ENCODE measurements at places on chromosomes 5 and 9. TPM values are rescaled to one million over a fixed set of nuclear protein-coding genes. Genes with fewer than 3 reads are reported as not detected.

GFI1B gene
- total RNA-seq, result not detected

CD72 gene
- total RNA-seq, result 2.0 TPM

PDLIM4 gene
- total RNA-seq, result 7.3 TPM

PCDHA1 gene
- total RNA-seq, result 0.04 TPM

GRCh38 chr9:92176068-92176799, 61.0 kb upstream of the SPTLC1 start:
- DNase-seq, result no peak
- no peaks in the 10 kb centered on the region for H3K36me3 ChIP-seq
- H3K27ac ChIP-seq, result no peak overlapping the region
- no peak overlapping the region for H3K4me3 ChIP-seq

DNA sequence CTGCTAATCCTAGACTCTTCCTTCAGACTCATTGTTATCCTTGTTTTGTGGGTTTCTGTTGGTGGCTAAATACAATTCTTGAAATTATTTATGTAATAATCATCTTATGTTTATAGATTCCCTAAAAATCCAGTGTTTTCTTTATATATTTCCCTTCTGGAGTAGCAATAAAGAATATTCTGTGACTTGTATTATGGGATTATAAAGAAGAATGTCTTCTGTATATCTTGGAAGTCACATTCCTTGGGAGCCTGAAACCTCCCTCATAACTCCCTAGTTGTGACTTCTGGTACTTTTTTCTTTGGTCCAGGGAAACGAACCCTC, 356.1 kb downstream of the TMEM167A start:
- H3K27me3 ChIP-seq, result no peaks in the 10 kb centered on the region
- no peaks in the 10 kb centered on the region for H3K36me3 ChIP-seq
- H3K4me3 ChIP-seq, result no peak overlapping the region
- DNase-seq, result no peak
- H3K27ac ChIP-seq, result no peak overlapping the region

DNA sequence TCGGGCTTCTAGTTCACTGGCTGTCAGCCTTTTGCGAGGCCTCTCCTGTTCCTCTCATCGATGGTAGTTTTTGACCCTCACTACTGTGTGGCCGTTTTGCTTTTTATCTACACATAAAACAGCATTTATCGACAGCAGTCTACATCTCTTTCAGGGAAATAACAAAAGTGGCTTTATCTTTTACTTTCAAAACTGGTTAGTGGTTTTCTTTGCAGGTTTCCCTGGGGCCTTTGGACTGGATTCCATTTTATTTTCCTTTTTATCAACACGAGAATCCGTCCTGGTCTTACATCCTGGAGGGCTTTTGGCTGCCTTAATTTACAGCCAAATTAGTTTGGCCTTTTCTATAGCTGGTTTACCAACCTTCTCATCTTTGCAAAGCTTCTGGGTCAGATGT, 793 bp upstream of the PKD2L2 start:
- no peak overlapping the region for H3K4me3 ChIP-seq
- no peaks in the 10 kb centered on the region for H3K4me1 ChIP-seq
- no peak overlapping the region for H3K27ac ChIP-seq
- H3K27me3 ChIP-seq, result no peaks in the 10 kb centered on the region
- no peak for DNase-seq

GRCh38 chr9:114953959-114954358, 23.6 kb upstream of the TNFSF8 start:
- no peaks in the 10 kb centered on the region for H3K36me3 ChIP-seq
- no peaks in the 10 kb centered on the region for H3K4me1 ChIP-seq
- H3K4me3 ChIP-seq, result no peak overlapping the region
- DNase-seq, result peak; percentile 11
- no peak overlapping the region for H3K27ac ChIP-seq

DNA sequence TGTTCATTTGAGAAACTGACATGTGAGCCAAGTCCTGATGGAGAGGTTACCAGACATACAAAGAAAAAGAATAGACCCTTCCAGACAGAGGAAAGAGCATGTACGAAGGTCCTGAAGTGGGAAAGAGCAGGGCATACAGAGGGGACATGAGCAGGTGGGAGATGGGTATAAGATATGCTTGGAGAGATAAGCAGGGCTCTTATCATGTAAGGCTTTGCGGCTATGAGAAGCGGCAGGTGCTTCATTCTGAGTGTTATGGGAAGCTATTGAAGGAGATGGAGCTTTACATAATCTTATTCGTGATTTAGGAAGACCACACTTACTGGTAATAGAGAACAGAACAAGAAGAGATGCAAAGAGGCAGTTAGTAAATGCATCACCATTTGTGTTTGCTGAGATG, 417.1 kb downstream of the EBF1 start:
- H3K36me3 ChIP-seq, result no peaks in the 10 kb centered on the region
- no peaks in the 10 kb centered on the region for H3K27me3 ChIP-seq
- H3K4me1 ChIP-seq, result no peaks in the 10 kb centered on the region
- no peak for DNase-seq
- no peak overlapping the region for H3K27ac ChIP-seq
- H3K4me3 ChIP-seq, result no peak overlapping the region

All from hepatocyte (in vitro differentiated cells).